Activated T-helper 9 cell treated with anti-CD3 and anti-CD28 coated beads, Interleukin-2, amount 50 U/mL, for 16 hours (primary cell): ENCODE measurements at places on chromosomes 2 and 18.

DNA sequence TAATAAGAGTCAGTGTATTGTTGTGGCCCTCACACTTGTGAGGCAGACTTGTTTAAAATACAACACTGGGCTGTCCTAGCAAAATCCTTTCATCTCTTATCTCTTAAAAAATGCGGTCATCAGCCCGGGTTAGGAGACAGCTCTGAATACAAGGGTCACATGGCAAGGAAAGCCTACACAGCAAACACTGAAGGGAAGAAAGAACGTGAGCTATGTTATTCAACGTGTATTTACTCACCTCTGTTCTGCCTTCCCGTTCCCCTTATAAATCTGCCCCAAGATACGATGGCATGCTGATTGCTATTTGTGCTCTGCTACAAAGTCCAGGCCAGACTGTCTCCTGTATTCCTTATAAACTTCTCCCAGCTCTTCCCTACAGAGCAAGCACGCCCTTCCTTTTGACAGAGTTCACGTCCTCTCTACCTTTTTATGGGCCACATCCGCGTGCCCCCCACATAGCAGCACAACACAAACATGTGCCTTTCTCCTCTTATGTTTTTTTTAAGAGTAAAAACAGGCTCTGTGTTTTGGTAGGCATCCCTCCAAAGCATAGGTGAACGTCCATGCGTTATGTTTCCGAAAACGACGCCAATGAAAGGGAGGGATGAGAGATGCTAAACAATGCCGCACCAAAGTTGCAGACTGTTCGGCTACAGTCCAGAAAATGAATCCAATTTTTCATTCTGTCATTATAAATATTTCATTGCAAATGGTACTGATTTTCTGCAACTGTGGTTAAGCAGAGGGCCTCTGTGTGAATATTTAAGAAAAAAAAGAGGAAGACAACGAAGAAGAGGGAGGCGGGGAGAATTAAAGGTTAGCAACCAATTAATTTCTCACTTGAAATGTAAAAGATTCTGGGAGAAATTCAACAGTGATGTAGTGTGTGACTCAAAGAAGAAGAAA lies 274.7 kb downstream of the ZNF521 start:
- no peak for DNase-seq

DNA sequence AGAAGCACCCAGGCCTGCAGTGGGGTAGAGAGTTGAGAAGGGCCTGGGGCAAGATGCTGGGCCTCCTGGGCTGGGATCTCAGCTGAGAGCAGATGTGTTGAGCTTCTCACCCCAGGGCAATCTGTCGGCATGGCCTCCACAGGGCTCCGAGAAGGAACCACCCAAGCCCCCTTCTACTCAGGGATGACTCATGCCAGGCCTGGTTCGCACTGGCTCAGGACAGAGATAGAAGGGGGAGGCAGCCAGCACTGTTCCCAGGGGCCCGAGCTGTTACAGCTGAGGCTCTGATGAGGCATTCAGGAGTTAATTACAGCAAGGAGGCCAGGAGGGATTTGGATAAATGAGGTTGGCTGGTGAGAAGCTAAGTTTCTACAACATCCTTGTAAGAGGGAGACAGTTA lies 62.5 kb downstream of the CENPO start:
- DNase-seq: no peak

GRCh38 chr2:2739231-2739795 lies 408.2 kb upstream of the MYT1L start:
- no peak for DNase-seq

- no peak for DNase-seq
Measured at GRCh38 chr2:143771939-143772338, 642.7 kb downstream of the ARHGAP15 start.

GRCh38 chr18:39172695-39173421 lies 1607.3 kb upstream of the CELF4 start:
- no peak for DNase-seq
